ENCODE measurements at places on chromosomes 3 and 15.

- no peak for DNase-seq
Observed at GRCh38 chr3:59766200-59766872, 716.5 kb upstream of the CFAP20DC start.

- no peak for DNase-seq
Observed at GRCh38 chr3:71189480-71189879, 394.0 kb downstream of the FOXP1 start.

GRCh38 chr3:7546253-7546652 is 685.3 kb downstream of the GRM7 start:
- DNase-seq, result no peak

DNA sequence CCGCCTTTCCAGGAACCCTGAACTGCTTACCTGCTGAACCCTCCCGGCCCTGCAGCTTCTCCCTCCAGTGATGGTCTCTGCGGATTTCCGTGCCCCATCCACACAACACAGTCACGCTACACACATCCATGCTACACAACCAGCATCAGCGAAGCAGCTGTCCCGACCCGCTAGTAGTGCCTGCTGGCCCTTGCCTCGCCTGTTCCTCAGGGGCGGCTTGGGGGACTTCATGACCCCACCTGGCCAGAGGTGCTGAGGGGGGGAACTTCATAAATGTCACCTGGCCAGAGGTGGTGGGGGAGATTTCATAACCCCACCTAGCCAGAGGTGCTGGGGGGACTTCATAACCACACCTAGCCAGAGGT is 530 bp upstream of the TUBGCP5 start:
- no peak for DNase-seq

DNA sequence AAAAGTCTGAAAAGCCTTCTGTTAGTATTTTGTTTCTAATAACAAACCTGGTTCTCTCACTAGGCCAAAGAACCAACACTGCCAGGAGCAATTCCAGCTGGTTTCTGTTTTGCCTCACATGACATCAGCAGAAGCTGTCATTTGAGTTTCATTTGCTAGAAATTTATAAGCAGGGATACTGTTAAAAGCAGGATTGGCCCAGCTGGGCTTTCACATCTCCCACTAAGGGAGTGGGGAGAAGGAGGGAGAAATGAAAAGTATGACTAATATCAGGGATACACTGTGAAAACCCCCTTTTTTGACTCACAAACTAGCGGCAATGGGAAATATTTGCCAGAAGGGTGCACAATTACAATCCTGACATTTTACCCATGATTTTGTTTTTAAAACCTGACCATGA is 5.3 kb downstream of the CCDC80 start:
- DNase-seq, result no peak

DNA sequence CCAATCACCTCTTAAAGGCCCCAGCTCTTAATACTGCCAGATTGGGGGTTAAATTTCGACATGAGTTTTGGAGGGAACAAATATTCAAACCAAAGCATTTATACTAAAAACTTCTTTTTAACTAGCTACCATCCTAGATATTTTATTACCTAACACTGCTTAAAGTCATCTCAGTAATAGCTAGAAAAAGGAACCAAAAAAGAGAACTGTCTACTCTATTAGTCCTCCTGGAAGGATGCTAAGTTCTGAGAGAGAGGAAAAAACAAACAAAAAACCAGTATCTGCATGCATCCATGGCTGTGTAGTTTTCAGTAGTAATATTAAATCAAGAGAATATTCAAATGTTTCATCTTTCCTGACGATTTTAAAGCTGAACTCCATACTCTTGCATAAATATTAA is 5.8 kb downstream of the CPOX start:
- DNase-seq, result no peak

- DNase-seq, result no peak
Observed at GRCh38 chr3:176789947-176790346, 407.3 kb downstream of the TBL1XR1 start.

- DNase-seq, result no peak
Observed at GRCh38 chr3:116569611-116570010, 124.3 kb upstream of the LSAMP start.

DNA sequence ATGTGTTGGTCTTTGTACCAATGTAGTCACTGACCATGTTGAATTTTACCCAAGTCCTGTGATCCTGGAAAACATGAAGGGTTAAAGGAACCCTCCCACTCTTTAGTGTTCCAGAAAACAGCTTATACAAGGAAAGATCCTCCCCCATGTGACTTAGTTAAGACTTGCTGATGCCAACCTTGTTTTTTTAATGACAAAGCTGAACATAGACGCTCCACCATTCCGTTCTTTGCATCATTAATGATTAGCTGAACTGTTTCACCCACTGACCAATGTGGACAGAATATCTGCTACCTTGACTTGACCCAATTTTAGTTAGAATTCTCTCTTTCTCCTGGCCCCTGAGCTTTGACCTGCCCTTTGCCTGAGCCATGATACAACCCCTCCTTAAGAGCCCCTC is 3.5 kb upstream of the WDR72 start:
- no peak for DNase-seq

- no peak for DNase-seq
Observed at GRCh38 chr15:39756806-39757522, 25.7 kb downstream of the FSIP1 start.

GRCh38 chr15:79779746-79780145 is 117.1 kb downstream of the MTHFS start:
- DNase-seq, result no peak

- no peak for DNase-seq
Observed at GRCh38 chr3:15659254-15659975, 57.9 kb downstream of the BTD start.

- no peak for DNase-seq
Observed at GRCh38 chr3:175288621-175289020, 429.5 kb downstream of the NAALADL2 start.

DNA sequence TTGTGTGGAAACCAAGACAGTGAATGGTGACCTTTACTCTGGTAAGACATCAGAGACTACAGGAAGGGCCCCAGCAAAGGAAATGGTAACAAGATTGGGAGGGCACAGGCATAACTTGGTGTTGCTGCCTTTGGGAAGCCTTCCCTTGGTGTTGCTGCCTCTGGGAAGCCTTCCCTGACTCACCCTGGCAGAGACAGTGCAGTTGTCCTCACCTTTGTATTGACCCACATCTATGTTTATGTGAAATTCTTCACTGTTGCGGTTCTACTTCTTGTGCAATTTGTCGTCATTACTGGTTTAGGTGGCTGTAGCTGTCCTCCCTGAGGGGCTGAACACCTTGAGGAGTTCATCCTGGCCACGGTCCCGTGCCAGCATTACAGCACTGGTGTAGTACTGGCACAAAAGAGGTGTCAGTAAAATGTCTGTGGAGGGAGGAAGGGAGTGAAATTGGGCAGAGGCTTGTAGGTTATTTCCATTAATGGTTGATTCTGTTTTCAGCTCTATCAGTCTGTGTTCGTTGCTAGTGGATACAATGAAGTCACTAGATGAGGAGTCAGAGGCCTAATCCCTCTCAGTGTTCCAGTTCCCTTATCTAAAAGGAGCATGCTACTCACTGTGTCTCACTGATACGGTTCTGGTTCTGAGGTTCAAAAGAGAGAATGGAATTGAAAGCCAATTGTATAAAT is 21.6 kb downstream of the IFT122 start:
- DNase-seq, result no peak

- DNase-seq, result no peak
Observed at GRCh38 chr15:59306520-59307164, 66.0 kb downstream of the MYO1E start.

DNA sequence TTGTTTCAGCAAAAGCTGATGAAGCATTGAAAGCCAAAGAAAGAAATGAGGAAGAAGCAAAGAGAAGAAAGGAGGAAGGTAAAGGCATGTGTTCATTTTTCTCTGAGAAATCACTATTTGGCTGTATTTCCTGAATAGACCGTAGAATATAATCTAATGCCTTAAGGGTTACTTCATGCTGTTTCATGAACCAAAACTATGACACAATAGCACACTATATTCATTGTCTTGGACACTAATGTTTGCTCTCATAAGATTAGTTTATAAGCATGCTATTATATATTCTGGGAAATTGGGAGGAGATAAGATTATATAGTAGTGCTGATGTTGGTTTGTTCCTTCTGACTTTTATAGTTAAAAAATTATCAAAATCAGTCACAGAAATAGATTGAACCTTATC is 110.1 kb upstream of the MLF1 start:
- DNase-seq, result no peak

- no peak for DNase-seq
Observed at GRCh38 chr3:23232016-23232415, 28.9 kb downstream of the UBE2E2 start.

DNA sequence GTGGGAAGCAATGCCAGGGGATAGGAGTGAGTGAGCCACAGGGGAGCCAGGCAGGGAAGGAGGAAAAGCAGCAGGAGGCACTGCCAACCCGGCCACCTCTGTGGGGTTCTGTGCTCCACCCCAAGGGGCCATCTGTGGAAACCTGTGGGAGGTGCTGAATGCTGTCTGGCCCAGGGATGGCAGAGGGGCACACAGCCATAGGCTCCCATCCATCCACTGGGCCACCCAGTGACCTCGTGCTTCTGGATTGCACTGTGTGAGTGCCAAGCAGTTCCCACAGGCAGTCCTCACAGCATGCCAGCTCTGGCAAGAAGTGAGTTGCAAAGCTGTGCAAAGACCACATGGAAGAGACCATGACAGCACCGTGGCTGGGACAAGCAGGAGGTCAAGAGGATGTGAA is 27.5 kb downstream of the DNAJB8 start:
- no peak for DNase-seq

DNA sequence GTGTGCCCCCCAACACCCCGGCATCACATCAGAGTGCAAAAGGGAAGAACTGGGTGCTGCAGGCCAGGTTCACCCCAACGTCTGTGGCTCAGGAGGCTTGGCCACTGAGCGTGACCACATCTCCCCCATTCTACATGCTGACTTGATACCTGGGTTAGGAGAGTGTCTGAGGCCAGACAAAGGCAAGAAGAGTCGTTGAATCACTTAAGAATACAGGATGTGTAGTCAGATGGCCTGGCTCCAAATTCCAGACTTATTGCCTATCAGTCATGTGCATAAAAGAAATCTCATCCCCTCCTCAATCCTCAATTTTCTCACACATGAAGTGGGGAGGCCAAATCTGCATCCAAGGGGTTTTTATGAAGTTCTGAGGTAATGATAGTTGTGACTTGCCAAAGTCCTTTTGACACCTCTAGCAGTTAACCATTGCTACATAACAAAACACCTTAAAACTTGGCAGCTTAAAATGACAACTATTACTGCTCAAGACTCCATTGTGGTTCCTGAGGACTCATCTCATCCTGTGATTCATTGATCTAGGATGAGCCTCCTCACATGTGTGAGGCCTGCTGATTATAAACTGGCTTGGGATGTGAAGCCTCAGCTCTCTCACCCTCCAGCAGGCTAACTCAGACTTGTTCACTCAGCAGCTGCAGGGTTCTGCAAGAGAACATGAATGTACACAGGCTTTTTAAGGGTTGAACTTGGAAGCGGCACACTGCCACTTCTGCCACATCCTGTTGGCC is 138.8 kb upstream of the TLE3 start:
- no peak for DNase-seq

GRCh38 chr15:44298878-44299277 is 10.4 kb downstream of the GOLM2 start:
- no peak for DNase-seq

GRCh38 chr3:62546266-62546665 is 172.9 kb upstream of the FEZF2 start:
- no peak for DNase-seq

GRCh38 chr3:143769616-143770015 is 78.7 kb downstream of the SLC9A9 start:
- no peak for DNase-seq

DNA sequence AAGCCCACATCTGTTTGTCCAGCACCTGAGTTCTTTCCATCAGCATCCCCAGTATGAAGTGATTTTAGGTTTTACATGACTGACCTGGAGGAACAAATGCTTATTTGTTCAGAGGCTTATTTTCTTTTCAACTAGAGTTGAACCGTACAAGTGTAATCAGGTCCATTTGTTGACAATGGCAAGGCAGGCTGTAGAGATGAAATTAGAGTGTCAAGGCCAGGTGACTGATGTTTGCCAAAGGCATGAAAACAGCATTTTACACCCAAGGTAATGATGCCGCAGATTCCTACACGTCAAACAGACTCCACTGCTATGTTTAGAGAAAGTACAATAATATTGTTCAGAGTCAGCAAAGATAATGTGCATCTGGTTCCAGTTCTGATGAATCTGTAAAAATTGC is 96.5 kb downstream of the KCNAB1 start:
- DNase-seq, result no peak

DNA sequence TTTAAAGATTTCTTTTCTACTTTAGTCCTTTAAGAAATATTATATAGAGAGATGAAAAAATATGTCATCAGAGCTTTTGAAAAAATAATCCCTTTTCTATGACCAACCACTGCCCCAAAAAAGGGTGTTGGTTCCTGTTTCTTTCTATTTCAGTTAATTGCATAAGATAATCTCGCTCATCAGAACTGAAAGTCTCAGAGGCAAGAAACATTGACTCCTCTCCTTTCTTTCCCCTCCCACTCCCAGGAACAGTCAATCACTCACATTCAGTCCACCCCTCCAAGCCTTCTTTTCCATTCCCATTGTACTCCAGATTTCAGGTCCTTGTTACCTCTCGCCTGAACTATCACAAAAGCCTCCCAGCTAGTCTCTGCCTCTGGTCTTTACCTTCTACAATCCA is 153.7 kb upstream of the ABI3BP start:
- no peak for DNase-seq

- no peak for DNase-seq
Observed at GRCh38 chr15:69074001-69074842, 59.7 kb downstream of the NOX5 start.

- DNase-seq, result no peak
Observed at GRCh38 chr3:64667138-64667537, 20.7 kb downstream of the ADAMTS9 start.

- DNase-seq, result no peak
Observed at GRCh38 chr3:152209060-152209459, 59.7 kb upstream of the MBNL1 start.

DNA sequence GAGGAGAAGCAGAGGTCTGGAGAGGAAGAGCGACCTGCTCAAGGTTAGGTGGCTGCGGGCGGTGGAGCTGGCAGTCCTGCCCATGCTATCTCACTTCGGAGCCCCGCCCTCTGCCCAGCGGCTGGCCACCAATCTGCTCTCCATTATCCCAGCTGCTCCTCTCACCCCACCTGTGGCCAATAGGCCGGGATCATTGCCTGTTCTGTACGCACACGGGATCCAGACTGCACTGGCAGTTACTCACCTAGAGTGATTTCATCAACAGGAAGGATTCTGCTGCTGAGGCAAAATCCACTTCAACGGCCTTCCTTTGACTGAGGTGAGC is 100.6 kb downstream of the TLE3 start:
- DNase-seq, result no peak

DNA sequence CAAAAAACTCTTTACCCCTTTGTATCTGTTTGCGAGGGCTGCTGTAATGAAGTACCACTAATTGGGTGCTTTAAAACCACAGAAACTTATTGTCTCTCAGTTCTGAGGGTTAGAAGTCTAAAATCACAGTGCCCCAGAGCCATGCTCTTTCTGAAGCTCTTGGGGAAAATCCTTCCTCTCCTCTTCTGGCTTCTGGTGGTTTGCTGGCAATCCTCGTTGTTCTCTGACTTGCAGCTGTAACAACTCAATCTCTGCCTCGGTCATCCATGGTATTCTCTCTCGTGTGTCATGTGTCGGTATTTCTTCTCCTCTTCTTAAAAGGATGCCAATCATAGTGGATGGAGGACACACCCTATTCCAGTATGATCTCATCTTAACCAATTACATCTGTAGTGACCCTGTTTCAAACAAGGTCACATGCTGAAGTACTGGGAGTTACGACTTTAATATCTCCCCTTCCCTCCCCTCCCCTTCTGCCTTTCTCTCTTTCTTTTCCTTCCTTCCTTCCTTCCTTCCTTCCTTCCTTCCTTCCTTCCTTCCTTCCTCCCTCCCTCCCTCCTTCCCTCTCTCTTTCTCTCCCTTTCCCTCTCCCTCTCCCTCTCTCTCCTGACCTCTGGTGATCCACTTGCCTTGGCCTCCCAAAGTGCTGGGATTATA is 6.5 kb upstream of the ARL8B start:
- no peak for DNase-seq

Measured in iPS DF 19.7 (cell line).